ENCODE measurements at places on chromosomes 7 and 10. TPM values are rescaled to one million over a fixed set of nuclear protein-coding genes. Genes with fewer than 3 reads are reported as not detected.

GRM3 gene
- total RNA-seq: not detected

DNA sequence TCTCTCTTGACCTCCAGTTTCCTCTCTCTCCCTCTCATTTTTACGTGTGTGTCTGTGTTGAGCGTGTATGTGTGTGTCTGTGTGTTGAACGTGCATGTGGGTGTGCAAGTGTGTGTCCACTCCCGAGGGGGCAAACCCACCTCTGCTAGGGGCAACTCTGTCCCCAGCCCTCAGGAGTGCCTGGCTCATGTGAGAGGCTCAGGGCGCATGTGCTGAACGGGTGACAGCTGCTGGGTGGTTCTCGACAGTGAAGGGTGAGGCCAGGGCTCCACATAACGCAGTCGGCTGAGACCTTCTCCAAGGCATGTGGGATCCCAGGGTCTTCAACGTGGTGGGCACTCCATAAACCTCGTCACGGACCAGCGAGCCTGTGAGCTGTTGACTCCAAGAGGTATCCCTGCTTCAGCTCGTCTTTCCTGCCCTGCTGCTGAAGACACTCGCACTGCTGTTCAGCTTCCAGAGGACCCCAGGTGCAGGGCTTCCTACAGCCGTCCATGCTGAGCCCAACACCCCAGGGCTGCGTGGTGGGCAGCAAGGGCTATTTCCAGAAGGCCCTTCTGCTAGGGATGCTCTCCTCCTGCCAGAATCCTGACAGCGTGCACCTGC is 361.6 kb upstream of the SHH start:
- DNase-seq: no peak

- no peak for DNase-seq
These were observed 18.4 kb upstream of the REEP3 start for GRCh38 chr10:63502832-63503231.

DNA sequence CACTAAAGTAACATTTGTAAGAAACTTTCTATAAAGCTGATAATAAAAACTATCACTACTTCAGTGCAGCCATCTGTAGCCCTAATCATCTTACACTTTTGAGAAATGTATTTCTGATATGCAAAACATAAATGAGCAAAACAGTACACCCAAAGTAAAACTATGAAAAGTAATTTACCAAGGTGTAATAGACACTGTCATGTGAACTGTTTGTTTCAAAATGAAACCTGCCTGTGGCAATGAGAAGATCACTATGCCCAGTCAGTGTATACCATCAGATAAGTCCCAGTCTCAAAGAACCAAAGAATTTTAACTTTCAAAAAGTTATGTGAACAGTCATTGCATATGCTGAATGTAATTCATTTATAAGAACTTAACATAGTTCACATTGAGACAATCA is 398.1 kb downstream of the CDC14C start:
- no peak for DNase-seq

- peak; percentile 40 for DNase-seq
These were observed 129.4 kb downstream of the SLC16A9 start for GRCh38 chr10:59580026-59580863.

GRCh38 chr10:77763453-77764430 is 126.1 kb upstream of the KCNMA1 start:
- no peak for DNase-seq

- DNase-seq: no peak
These were observed 40.3 kb upstream of the GTF2I start for GRCh38 chr7:74617180-74617744.

DNA sequence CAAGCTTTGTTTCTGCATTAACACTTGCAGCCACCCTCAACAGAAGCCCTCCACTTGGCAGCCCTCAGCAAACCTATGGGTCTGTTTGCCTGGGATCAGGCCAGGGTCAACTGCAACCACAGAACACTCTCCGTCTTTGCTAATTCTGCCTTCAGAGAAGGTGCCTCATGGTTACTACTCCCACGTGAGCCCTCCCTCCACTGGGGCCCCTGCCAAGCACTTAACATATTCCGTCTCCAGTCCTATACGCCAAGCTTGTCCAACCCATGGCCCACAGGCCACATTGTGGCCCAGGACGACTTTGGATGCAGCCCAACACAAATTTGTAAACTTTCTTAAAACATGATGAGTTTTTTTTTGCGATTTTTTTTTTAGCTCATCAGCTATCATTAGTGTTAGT is 54.7 kb downstream of the HSPA12A start:
- no peak for DNase-seq

DNAJB12 gene
- total RNA-seq: 26.9 TPM

- no peak for DNase-seq
These were observed 71.3 kb downstream of the PFKFB3 start for GRCh38 chr10:6274040-6274439.

DNA sequence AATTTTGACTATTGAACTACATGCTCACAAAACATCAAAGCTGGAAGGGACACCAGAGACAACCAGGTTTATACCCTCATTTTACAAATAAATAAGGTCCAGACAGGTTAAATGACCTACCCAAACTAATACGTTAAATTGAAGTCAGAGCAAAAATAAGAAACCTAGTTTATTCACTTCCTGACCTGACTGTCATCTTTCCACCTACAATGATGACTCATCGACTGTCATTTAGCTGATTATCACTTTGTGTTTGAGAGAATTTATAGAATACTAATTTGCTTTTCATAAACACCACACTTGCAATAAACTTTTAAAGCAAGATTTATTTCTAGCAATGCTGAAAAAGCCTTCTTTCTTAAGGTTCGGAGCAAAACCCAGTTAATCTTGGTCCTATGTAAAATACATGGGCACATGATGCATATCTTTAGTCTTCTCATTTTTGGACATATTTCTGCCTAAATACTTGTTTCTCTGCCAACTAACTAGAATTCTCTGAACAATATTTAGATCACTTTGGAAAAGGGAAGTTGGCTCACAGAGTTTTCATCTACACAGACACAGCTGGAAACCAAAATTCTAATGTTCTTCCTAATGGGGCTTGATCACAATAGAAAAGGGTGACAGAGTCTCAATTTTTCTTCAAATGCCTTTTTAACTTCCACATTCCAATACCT is 16.7 kb upstream of the LRRN3 start:
- DNase-seq: no peak

GRCh38 chr7:130084037-130084875 is 13.9 kb downstream of the KLHDC10 start:
- DNase-seq: no peak

DNA sequence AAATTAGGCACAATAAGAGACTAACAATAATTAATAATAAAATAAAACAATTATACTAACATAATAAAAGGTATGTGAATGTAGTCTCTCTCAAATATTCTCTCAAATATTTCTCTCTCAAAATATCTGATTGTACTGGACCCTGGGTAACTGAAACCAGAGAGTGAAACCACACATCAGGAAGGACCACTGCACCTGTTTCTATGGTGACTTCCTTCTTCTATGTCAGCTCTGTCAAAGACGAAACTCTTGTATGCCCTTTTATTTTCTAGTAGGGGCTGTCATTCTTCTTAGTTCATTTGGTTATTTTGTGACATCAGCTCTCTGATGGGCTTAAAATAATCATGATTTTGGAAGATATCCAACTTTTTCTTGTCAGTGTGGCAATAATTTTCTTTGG is 428.0 kb upstream of the TPK1 start:
- no peak for DNase-seq

DNA sequence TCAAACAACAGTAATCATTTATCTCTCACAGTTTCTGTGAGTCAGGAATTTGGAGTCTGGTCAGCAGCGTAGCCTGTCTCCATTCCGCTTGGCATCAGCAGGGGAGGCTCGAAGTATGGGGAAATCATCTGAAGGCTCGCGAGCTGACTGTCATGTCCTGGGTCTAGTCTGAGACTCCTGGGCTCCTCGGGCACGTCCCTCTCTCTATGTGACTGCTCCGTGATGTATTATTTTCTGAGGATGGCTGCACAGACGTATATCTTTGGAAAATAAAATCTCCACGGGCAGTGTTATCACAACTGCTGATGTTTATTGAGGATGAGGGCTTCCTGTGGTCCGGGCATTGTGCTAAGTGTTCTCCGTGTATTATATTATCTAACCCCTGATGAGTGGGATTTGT is 23.3 kb upstream of the PCGF5 start:
- no peak for DNase-seq

HOXA7 gene
- 5.1 TPM for total RNA-seq

DNA sequence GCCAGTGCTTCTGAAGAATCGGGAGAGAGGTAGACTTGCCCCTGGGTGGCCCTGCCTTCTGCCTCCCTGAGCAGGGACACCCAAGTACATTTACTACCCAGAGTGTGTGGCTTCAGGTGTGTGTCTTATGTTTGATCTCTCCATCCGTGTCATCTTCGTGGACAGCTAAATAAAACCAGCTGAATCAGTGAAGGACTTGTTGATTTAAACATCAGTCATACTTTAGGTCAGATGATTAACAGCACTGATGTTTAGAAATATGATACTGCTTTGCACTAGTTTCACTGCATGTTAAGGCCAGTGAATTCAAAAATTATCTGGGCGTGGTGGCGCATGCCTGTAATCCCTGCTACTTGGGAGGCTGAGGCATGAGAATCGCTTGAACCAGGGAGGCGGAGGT is 4.0 kb downstream of the MTG1 start:
- DNase-seq: no peak

DNA sequence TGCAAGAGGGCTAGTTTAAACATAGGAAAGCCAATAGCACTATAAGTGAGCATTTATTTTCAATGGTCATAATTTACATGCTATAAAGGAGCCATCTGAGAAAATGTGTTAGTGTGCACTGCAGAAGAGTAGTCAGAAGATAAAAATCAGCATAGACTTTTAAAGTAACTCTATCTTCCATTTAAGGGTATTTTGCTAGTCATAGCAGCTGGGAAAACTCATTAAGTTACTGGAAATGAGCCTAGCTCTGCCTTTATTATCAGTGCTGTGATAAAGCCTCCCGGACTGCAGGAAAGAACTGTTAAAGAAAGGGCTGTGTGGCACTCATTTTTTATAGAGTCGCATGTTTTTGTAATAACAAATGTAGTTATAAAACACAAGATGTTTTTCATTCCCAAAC is 825.8 kb upstream of the POM121L12 start:
- DNase-seq: no peak

- DNase-seq: peak; percentile 26
These were observed 57.7 kb upstream of the ZNRF2 start for GRCh38 chr7:30226614-30227268.

HTR5A gene
- not detected for total RNA-seq

ABCB4 gene
- 0.03 TPM for total RNA-seq

EPO gene
- not detected for total RNA-seq

GRCh38 chr7:131039836-131040235 is 287.8 kb upstream of the MKLN1 start:
- DNase-seq: no peak

DNA sequence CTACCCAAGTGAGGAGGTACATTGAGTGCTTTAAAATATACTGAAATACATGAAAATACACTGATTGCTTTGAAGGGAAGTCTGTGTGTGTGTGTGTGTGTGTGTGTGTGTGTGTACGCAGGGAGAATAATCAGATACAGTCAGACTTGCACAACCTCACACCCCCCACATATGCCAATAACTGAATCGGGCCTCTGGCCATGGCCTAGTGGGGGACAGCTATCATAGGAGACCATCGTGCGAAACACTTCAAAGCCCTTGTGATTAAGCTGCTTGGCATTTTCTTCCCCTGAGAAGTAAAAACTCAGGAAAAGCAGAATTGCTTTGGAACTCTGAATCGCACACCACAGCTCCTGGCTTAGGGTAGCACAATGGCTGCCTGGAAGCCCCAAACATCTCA is 135.1 kb downstream of the C10orf105 start:
- no peak for DNase-seq

FAM25G gene
- not detected for total RNA-seq

DNA sequence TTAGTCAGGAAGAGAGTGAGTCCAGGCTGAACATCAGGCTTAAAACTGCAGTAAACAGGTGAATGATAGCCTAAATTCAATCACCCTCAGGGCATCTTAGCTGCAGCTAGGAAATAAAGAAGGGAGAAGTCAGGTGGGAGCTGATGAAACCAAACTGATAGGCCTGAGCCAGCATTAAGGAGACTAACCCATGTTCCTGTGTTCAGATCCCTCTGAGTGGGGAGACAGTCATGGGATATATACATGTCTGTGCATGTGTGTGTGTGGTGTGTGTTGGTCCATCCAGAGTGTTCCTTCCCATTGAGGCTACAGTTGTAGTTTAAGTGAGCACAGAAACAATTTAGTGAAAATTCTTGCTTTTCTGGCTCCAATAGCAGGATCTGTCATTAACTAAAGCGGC is 480.9 kb downstream of the PHTF2 start:
- no peak for DNase-seq

DNA sequence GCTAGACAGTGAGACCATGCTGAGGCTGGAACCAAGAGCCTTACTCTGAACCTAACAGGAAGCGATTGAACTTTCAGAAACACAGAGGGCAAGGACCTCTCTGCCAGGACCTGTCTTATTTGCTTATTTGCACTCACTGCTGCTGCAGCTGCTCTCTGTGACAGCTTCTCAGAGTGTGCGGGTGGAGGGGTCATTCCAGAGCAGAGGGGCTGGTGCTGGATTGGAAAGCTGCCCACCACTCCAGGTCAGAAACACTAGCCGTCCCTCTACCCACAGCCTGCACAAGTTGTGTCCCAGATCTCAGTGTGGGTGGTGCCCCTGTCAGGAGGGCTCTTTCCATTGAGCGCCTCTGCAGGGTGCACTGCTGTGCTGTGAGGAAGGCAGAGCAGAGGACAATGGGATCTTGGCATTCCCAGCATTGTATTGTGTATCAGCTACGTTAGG is 126.2 kb downstream of the CCNY start:
- DNase-seq: no peak

DNA sequence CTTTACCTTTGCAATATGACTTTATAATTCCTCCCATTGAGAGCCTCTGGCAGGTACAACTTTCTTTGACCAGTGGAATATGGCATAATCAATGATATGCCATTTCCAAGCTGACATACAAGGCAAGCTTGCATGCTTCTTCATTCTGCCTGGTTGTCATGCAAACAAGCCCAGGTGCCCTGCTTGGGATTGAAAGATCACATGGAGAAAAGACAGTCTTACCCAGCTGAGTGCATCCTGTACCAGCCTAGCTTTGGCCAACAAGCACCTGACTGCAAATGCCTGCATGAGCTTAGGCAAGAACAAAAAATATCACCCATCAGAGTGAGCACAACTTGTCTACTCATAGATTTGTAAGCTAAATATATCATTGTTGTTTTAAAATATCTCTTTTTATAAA is 82.9 kb upstream of the KCND2 start:
- DNase-seq: no peak
